Uterus (tissue), 4 donors: ENCODE measurements at places on chromosomes 12 and 14. TPM values are rescaled to one million over a fixed set of nuclear protein-coding genes. Genes with fewer than 3 reads are reported as not detected.

The FOXG1 gene
- total RNA-seq = not detected

The STYX gene
- 31.8 TPM for total RNA-seq

The PLEKHG7 gene
- total RNA-seq = 0.26 TPM

The AQP2 gene
- not detected for total RNA-seq

The KCNMB4 gene
- total RNA-seq = 2.6 TPM

The ASCL1 gene
- not detected for total RNA-seq

The RHOJ gene
- 13.6 TPM for total RNA-seq

The CORO1C gene
- 129 TPM for total RNA-seq

The CCDC88C gene
- total RNA-seq = 32.7 TPM

The SLC25A21 gene
- not detected for total RNA-seq

The FERMT2 gene
- total RNA-seq = 98.2 TPM

The GTF2A1 gene
- 32.0 TPM for total RNA-seq

The DDHD1 gene
- total RNA-seq = 33.8 TPM

The SPIC gene
- total RNA-seq = not detected

The SIX4 gene
- total RNA-seq = 3.2 TPM

The DAO gene
- total RNA-seq = not detected

The SERPINA10 gene
- not detected for total RNA-seq

The MAP3K12 gene
- total RNA-seq = 65.8 TPM

The PZP gene
- not detected for total RNA-seq

The KIAA0586 gene
- 3.6 TPM for total RNA-seq

The TAS2R31 gene
- 21.3 TPM for total RNA-seq

The BLTP3B gene
- 39.4 TPM for total RNA-seq

The LRRIQ1 gene
- 0.51 TPM for total RNA-seq

The GLIPR1L2 gene
- total RNA-seq = 2.9 TPM

The LRIG3 gene
- total RNA-seq = 54.0 TPM

The LTB4R2 gene
- 7.1 TPM for total RNA-seq
